CD4-positive, alpha-beta T cell (primary cell): ENCODE measurements at places on chromosomes 7 and 10. TPM values are rescaled to one million over a fixed set of nuclear protein-coding genes. Genes with fewer than 3 reads are reported as not detected.

Gene EPHA1
- total RNA-seq, result 16.0 TPM

Gene FGL2
- 1.6 TPM for total RNA-seq

Gene PIK3CG
- 20.8 TPM for total RNA-seq

Gene CPA4
- not detected for total RNA-seq

Gene CPA2
- total RNA-seq, result not detected

Gene ERVW-1
- total RNA-seq, result not detected

Gene VCL
- 18.5 TPM for total RNA-seq

Gene AGMO
- not detected for total RNA-seq

Gene ITPRID1
- not detected for total RNA-seq

Gene PPIA
- total RNA-seq, result 423 TPM

Gene NRG3
- not detected for total RNA-seq

Gene NME8
- not detected for total RNA-seq

Gene ELFN1
- total RNA-seq, result not detected

Gene NPSR1
- not detected for total RNA-seq

Gene STK31
- 0.30 TPM for total RNA-seq

Gene PTER
- total RNA-seq, result 8.2 TPM

Gene EBLN1
- not detected for total RNA-seq

Gene MALRD1
- not detected for total RNA-seq

Gene HOXA11
- not detected for total RNA-seq

Gene ACTL6B
- not detected for total RNA-seq

Gene LRMDA
- not detected for total RNA-seq
